Endothelial cell (in vitro differentiated cells): ENCODE measurements at places on chromosomes 6 and 20. TPM values are rescaled to one million over a fixed set of nuclear protein-coding genes. Genes with fewer than 3 reads are reported as not detected.

Gene LY86
- not detected for total RNA-seq

Gene GDAP1L1
- total RNA-seq, result 1.7 TPM

Gene WFDC10B
- not detected for total RNA-seq

Gene COL20A1
- total RNA-seq, result not detected

Gene FAXC
- 2.2 TPM for total RNA-seq

Gene LY6G6C
- 0.28 TPM for total RNA-seq

Gene SAPCD1
- 2.4 TPM for total RNA-seq

Gene HUS1B
- 0.72 TPM for total RNA-seq

- no peak for DNase-seq
Observed at GRCh38 chr6:1860756-1861348, 251.1 kb downstream of the FOXC1 start.

GRCh38 chr6:117354671-117355070 lies 71.1 kb downstream of the ROS1 start:
- no peak for DNase-seq

DNA sequence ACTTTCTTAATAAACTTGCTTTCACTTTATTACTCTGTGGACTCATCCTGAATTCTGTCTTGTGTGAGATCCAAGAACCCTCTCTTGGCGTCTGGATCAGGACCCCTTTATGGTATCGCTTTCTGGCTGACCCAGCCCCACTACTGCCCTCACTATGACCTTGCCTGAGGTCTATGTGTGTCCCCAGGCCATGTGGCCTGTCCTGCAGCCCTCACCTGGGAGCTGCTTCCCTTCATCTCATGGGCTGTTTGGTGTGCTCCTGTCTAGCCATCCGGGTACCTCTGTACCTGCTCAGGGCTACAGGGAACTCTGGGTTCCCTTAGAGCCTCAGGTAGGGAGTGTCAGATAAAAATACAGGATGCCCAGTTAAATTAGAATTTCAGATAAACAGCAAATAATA lies 94.5 kb downstream of the SCP2D1 start:
- DNase-seq, result no peak

DNA sequence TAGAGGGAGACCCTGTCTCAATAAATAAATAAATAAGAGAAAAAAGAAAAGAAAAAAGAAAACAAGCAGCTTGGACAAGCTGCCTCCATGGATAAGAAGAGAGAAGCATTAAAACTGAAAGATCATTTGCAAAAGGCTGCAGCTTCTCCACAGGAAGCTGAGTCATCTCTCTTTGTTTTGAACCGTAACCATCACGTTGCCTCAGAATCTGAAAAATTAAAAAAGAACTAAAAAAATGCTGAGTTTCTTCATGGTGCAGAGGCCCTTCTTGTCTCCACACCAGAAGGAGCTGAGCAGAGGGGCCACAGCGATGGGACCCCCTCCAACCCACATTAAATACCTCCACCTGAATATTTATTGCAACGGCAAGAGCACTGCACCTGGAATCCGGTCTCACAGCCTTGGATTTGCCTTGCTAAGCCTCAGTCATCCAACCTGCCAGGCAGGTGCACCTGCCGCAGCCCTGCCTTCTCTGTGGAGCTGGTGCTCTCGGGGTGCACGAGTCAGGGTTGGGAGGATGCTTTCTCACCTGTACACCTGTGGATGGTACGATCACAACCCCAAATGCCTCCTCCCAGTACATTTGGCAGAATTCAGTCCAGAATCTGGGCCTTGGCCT lies 28.1 kb downstream of the TOX2 start:
- no peak for DNase-seq

GRCh38 chr6:132919045-132919860 lies 104.9 kb downstream of the RPS12 start:
- no peak for DNase-seq

DNA sequence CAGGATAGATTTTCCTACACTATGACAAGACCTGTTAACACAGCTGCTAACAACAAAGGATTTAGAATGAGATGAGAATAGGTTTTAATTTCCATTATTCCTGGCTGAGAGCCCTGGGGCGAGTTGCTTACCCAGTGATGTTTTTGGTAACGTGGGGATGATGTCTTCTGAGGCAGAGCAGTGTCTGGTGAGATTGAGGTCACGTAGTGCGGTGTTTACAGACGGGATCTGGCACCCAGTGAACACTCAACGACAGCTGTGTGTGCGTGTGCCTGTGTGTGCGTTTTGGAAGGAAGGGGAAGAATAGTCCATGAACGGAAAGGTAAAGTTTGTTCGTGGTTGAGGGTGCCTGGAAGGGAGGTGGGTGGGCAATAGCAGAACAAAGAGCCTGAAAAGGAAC lies 384.7 kb downstream of the C6orf118 start:
- DNase-seq, result no peak

- DNase-seq, result no peak
Observed at GRCh38 chr6:63426844-63427243, 107.1 kb upstream of the LGSN start.

DNA sequence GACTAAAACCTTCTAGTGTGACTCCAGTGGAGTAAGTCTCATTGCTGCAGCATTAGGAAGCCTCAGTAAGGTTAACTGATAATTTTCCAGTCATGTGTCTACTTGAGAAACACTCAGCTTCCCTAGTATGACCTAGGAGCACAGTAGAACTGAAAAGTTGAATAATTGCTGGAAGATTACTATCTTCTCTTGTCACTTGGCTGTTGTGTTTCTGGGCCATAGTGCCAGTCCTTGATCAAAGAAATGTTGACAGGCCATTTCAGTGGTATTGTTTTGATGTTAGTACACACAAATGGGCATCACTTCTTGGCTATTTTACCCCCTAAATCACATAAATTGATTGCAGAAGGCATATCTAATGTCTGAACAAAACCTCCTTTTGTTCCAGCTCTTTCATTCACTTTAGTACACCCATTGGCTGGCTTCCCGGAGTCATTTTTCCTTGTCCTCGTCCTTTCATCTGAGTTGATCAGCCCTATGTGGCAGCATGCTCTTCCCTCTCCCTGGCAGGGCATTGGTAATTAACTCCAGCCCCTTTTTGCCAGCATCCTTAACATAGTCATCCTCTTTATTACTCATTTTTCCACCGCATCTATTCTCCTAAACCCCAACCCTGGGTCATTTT lies 6.0 kb downstream of the ENPP3 start:
- no peak for DNase-seq

GRCh38 chr6:116096979-116097816 lies 3.5 kb upstream of the NT5DC1 start:
- no peak for DNase-seq

- no peak for DNase-seq
Observed at GRCh38 chr6:111980143-111980542, 73.8 kb upstream of the CCN6 start.

DNA sequence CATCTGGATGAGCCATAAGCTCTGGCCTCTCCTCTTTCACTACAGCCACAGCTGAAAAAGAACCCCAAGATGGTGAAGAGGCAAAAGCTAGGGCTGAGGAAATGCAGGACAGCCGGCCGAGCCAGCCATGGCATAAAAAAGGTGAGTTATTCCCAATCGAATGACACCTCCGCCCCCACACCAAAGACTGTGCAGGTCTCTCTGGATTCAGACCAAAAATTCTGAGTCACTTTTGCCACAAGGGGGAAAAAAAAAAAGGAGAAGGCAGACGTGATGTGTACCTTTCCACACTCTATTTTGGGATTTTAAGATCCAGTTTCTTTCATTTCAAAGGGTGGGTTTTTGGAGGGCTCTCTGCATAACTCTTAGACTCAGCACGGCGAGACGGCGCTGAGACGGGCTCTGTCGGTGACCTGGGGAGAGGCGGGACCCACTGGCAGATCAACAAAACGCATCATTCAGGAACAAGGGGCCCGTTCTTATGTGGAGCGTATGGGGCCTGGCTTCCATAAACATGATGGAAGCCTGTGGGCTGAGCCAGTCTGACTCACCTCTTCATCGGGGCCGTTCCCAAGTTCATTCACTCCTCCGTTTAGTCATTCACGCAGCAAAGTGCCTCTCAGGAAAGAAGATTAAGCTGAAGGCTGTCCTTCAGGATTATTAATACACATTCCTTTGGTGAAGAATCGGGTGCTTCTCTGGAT lies 54.8 kb downstream of the NFATC2 start:
- no peak for DNase-seq

DNA sequence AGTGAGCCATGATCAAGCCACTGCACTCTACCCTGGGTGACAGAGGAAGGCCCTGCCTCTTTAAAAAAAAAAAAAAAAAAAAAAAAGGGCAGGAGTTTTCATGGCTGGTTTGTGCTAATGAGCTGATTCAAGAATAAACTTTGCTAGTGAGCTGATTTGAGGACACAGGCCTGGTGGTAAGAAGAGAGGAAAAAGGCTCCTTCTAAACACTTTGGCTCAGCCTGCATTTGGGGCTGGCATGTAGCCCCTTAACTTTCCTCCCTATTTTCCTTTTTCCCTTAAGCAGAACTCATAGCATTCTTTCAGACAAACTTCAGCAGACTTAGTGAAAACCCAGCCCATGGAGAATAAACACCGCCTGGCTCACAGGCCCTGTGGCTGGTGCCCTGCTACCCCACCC lies 432.7 kb downstream of the PTPRT start:
- DNase-seq, result no peak

DNA sequence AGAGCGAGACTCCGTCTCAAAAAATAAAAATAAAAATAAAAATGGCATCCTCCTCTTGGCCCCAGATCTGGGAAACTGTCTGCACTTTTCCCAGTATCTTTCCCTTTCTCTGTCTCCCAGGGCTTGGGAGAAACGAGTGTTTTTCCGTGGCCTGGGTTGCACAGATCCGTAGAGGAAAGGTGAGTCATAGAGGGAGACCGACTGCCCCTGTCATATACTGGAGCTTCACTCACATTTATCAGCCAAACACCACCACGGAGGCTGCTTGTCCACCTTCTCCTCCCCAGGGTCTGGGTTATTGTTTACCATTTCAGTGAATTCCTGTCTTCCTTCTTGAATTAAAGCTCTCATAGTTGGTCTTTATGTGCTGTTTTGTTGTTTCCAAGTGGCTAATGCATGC lies 31.9 kb upstream of the EIF2S2 start:
- DNase-seq, result no peak

DNA sequence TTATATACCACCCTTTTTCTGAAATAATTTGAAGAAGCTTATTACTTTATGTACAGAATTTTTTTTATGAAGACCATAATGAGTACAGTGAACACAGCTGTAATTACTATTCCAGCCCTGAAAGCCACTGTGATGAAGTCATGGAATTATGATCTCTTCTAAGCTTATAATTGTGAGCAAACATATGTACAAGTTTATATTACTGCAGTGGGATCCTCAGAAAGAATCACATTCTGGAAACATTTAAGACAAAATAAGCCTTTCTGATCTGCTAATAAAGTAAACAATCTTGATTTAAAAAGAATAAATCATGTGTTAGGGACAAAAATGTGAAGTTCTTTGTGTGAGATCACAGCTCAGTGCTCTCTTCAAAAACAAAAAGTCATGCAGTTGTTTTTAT lies 560.4 kb downstream of the CD109 start:
- no peak for DNase-seq

DNA sequence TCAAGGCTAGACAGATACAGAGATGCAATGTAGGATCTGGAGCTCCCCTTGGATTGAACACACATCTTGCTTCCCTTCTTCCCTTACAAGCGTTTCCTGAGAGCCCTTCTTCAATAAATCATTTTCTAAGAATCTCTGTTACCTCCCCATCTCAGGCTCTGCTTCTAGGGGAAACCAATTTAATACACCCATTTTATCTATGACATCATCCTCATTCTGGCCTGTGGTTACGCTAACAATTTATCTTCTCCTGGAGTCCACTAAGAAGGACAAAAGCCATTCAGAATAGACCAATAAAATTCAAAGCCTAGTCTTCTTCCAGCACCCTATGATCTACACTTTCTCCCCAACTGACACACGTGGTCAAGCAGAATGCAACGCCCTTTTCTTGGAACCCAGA lies 390.1 kb downstream of the PLCB1 start:
- DNase-seq, result no peak

DNA sequence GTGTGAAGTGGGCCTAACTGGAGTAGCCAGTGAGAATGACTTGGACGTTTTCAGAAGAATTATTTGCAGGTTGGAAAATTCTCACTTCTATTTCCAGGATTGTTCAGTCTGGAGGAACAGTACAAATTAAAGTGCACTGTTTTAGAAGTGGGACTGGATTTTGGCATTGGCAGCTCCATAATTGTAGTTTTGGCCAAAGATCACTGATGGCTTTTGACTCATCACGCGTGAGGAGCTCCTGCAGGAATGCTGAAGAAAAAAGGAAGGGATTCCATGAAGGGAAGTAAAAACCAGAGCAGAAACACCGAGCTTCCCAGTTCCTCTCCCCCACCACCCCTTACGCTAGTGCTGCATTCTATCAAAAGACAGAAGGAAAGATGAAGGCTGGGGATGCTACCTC lies 103.5 kb downstream of the JARID2 start:
- DNase-seq, result no peak

DNA sequence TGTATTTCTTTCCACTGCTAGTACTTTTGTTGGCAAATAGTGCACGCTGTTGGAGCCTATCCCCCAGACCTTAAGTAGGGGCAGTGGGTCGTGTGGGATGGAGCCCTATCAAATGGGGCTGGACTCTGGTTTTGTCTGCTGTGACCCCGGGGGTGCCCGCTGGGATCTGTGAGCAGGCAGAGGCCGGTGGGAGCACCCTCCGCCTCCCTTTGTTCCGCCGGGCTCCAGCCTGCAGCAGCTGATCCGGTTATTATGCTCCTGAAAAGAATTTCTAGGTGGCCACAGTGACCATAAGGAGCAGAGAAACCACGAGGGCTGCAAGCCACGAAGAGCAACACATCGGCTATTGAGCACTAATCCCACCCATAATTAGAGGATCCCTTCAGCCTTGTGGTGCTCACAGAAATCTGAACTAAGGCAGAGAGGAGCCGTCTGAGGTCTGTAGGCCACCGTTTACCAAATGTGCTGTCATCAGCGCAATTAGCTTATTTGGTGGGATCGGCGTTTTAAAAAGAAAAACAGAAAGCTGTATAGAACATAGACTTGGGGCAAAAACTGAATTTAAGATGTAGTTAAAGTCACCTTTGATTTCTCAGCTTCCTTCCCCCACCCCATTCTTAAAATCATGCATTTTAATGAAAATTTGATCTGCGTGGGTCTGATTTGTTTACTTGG lies 598.3 kb upstream of the JAG1 start:
- no peak for DNase-seq

- peak; percentile 27 for DNase-seq
Observed at GRCh38 chr6:116969211-116969863, 92.3 kb downstream of the RFX6 start.

- DNase-seq, result no peak
Observed at GRCh38 chr6:3364391-3364790, 92.5 kb downstream of the SLC22A23 start.
